Left ventricle myocardium inferior (tissue), 1 donor: ENCODE measurements at places on chromosomes 5 and 9. TPM values are rescaled to one million over a fixed set of nuclear protein-coding genes. Genes with fewer than 3 reads are reported as not detected.

DNA sequence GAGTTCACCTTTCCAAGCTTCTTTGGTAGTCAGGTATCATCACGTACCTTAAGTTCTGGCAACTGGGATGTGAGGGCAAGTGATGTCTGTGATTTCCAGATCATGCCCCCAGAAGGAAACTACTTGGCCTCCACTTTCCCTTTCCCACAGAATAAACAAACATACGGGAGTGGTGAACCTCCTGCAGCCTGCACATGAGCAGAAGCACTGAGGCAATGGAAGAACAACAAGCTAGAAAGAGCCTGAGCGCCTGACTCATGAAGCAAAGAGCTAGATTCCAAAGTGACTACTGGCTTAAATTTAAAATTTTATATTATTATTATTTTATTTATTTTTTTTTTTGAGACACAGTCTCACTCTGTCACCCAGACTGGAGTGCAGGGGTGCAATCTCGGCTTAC is 35.0 kb downstream of the ARL15 start:
- DNase-seq, result no peak

- DNase-seq, result no peak
These were observed 50.1 kb upstream of the ZNF608 start for GRCh38 chr5:124796495-124796894.

- DNase-seq, result no peak
These were observed 73.1 kb upstream of the RPS23 start for GRCh38 chr5:82351297-82351696.

GRCh38 chr9:113463418-113464285 is at the start of gene RGS3:
Gene RGS3, plus strand, starts transcription at chr9:113463727. Its CDS starts 76 bp downstream, at chr9:113463803.
- peak; percentile 62 for DNase-seq

DNA sequence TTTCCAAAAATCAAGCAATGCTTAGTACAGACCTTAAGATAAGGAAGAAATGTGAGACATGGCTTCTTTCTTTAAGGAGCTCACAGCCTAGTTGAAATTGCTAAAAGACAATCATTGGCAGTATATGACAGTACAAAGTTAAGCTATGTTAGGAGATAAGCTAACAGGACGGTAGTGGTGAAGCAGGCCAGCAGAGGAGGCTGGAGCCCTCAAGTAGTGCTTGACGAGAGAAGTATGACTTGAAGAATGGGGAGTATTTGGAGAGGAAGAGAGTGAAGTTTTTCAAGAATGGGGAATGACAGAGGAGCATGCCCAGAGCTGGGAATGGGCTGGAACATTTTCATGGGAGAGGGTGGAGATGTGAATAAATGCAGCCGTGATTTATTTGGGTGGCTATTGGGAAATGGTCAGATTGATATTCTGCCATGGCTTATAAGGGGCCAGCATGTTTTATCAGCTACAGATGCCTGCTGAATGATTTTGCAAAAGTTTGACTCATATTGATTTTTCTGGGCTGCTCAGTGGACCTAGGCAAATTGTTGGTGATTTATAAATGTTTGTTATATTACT is 43.7 kb downstream of the LURAP1L start:
- no peak for DNase-seq

DNA sequence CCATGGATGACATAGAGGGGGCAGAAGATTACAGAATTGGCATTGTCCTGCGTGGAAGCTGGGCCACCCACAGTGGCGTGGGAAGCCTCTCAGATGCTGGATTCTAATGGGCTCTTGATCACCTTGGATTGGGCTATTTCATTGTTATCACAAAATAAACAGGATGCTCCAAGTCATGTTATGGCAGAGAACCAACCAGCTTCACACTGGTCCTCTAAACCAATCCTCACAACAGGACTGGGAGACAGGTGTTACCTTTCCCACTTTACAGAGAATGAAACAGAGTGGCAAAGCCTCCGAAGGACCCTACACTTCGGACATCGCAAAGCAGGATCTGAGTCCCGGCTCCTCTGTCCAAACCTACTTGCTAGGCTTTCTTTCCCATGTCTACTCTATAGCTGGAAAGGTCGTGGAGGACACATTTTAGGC is 455 bp upstream of the SMIM3 start:
- DNase-seq, result no peak

DNA sequence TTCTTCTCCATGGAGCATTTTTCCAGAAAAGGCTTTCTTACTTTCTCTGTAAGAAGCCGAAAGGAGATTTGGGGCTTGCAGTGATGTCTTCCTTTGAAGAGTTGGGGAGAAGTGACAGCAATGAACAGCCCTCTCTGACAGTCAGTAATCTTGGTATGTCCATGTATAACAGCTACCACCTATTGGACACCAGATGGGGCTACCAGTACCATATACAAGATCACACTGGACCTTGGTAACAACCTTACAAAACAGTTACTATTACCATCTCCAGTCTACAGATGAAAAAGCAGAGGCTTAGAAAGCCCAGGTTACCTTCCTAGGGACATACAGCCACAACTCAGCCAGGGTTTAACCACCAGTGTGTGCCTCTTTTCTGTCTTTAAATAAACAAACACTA is 272.7 kb upstream of the TRPC7 start:
- no peak for DNase-seq

GRCh38 chr5:40210694-40211093 is 469.0 kb upstream of the PTGER4 start:
- DNase-seq, result no peak

DNA sequence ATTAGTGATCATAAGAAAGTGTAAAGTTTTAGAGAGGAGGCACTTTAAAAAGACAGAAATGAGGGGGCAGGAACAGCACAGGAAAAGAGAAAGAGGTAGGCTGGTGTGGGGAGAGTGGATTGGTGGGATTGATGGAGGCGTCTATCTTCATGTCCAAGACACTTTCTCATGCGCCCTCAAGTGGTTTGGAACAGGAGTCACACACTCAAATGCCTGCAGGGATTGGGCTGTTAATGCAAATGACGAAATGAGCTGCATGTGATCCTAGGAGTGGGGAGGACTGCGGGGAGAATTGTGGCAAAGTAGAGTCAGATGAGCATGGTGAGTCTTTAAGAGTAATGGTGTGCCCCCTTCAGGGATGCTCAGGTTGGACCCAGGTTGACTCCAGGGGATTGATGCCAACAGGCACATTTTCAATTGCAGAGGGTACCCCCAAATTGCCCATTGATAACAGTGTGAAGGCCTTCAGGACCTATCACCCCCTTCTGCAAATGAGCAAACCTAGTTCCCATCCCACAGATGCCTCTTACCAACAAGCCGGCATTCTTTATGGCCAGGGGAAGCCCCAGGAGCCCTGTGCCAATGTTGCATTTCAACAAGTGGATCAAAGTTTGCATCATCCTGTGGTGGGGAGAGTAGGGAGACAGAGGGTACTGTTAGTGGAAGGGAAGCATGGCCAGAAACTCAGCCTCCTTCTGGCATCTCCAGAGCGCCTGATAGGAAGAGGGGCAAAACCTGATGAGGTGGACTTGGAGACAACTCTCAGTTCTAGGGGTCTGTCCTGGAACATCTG is 5.3 kb downstream of the SLC36A3 start:
- DNase-seq, result no peak

- no peak for DNase-seq
These were observed 103.2 kb downstream of the FSTL4 start for GRCh38 chr5:133508845-133509741.

GRCh38 chr5:90983148-90983547 is 400.0 kb downstream of the ARRDC3 start:
- no peak for DNase-seq

- DNase-seq, result no peak
These were observed 11.3 kb upstream of the LOX start for GRCh38 chr5:122089096-122090013.

GRCh38 chr9:131605770-131606590 is 60.7 kb downstream of the PRRT1B start:
- DNase-seq, result no peak

- DNase-seq, result no peak
These were observed 552.3 kb downstream of the EFNA5 start for GRCh38 chr5:107118184-107119019.

DNA sequence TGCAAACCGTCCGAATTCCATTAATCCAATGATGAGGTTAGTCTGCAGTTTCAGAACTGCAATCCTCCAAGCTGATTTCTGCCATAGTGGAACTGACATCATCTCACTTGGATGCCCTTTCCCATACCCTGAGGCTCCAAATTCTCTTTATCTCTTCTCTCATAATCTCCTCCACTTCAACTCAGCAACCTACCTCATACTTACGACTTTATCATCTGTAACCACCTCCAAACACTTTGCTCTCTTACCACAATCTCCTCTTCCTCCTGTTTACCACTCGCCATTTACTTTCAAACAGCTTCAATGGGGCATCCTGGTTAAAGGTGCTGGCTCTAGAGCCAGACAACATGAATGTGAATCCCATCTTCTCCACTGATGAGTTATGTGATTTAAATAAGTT is 223.2 kb downstream of the EPB41L4A start:
- no peak for DNase-seq

DNA sequence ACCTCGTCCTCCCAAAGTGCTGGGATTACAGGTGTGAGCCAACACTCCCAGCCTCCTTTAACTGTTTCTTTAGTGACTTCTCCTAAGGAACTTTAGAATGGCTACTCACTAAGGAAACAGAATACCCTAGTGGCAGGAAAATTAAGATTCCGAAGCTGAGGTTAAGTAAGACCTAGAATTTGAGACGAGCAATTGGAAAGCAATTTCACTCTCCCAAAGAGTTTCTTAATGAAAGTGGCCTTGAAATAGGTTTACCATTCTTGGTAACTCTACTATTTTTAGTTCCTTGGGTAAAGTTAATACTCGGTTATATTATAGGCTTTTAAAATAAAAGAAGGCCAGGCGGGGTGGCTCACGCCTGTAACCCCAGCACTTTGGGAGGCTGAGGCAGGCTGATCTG is 22.9 kb upstream of the GOLPH3 start:
- DNase-seq, result no peak

- DNase-seq, result no peak
These were observed 408.8 kb upstream of the ACTBL2 start for GRCh38 chr5:57891443-57891842.

GRCh38 chr5:99900302-99900852 is 634.8 kb upstream of the FAM174A start:
- DNase-seq, result no peak

GRCh38 chr9:95502248-95502647 is 14.5 kb downstream of the PTCH1 start:
- no peak for DNase-seq

- DNase-seq, result no peak
These were observed 69.8 kb downstream of the ECPAS start for GRCh38 chr9:111414406-111414805.

DNA sequence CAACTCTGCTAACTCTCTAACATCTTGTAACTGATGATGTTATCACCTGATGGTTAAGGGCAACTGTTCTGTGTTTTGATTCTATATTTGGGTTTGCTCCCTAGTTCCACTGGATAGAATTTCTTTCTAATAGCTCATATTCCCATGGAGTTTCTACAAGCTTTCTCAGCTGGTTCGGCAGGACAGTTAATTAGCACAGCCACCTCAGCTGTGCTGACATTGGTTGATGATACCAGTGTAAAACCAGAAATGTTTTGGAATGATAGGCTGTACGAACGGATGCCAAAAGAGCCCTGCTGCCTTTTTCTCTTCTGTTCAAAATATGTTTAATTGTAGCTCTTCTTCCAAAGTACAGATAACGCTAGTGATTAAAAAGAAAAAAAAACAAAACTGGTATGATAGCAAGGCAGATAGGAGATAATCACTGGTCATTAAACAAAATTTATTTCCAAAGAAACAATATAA is 440.5 kb upstream of the ZNF608 start:
- no peak for DNase-seq

GRCh38 chr9:113581865-113582697 is 118.6 kb downstream of the RGS3 start:
- DNase-seq, result peak; percentile 75

- DNase-seq, result no peak
These were observed 166.6 kb downstream of the SMARCA2 start for GRCh38 chr9:2181792-2182191.

GRCh38 chr9:650362-650761 is 191.1 kb upstream of the DMRT1 start:
- no peak for DNase-seq

GRCh38 chr9:95727947-95728520 is 147.5 kb upstream of the ERCC6L2 start:
- no peak for DNase-seq

- DNase-seq, result no peak
These were observed 18.0 kb downstream of the IARS1 start for GRCh38 chr9:92275541-92275940.

DNA sequence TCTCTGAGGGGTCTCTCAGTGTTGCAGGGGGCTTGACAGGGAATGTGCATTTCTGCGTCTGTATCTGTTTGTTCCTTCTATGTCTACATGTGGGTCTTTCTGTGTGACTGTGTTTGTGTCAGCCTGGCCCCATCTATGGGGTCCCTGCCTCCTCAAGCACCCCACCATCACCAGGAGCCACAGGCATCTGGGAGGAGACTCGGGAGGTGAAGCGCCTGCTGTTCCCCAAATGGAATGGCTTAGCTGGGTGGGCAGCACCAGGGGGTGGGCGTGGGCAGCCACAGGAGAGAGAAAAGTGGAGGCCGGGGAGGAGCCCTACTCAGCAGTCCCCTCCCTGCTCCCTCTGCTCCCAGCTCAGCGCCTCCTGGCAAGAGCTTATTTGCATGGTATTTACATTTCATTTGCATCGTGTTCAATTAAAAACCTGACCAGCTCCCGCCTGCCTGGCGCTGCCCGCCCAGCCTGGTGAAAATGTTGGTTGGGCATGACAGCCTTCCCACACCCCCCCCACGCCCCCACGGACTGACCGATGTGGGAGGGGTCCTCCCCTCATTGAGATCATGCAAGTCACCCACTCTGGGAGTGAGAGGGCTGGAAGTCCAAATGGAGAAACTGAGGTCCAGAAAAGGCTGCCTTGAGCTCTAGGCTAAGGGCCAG is 50.5 kb downstream of the CXXC5 start:
- peak; percentile 86 for DNase-seq

- no peak for DNase-seq
These were observed 170.5 kb downstream of the TLE4 start for GRCh38 chr9:79742110-79742721.

Gene CCL21
- total RNA-seq, result 6.2 TPM

Gene FOXE1
- total RNA-seq, result not detected

Gene SARDH
- 0.63 TPM for total RNA-seq

Gene LCP2
- total RNA-seq, result 3.9 TPM

Gene FBXL7
- 27.7 TPM for total RNA-seq

Gene ZMAT2
- total RNA-seq, result 35.5 TPM

Gene ITGA1
- total RNA-seq, result 28.4 TPM

Gene UGT3A1
- not detected for total RNA-seq

Gene SMIM33
- total RNA-seq, result not detected

Gene TMCO6
- 2.6 TPM for total RNA-seq

Gene LRRC19
- total RNA-seq, result not detected

Gene ADAMTS16
- total RNA-seq, result not detected

Gene PCDHGB1
- total RNA-seq, result 5.7 TPM

Gene CCDC187
- total RNA-seq, result not detected

Gene PTGDS
- total RNA-seq, result 3,579 TPM

Gene PPWD1
- 19.7 TPM for total RNA-seq

Gene LCN9
- not detected for total RNA-seq

Gene GMCL2
- total RNA-seq, result not detected

Gene PAEP
- not detected for total RNA-seq

Gene SLC6A3
- not detected for total RNA-seq

Gene C5orf52
- not detected for total RNA-seq

Gene STARD4
- total RNA-seq, result 5.6 TPM
